ENCODE measurements at places on chromosomes 6 and 20.

DNA sequence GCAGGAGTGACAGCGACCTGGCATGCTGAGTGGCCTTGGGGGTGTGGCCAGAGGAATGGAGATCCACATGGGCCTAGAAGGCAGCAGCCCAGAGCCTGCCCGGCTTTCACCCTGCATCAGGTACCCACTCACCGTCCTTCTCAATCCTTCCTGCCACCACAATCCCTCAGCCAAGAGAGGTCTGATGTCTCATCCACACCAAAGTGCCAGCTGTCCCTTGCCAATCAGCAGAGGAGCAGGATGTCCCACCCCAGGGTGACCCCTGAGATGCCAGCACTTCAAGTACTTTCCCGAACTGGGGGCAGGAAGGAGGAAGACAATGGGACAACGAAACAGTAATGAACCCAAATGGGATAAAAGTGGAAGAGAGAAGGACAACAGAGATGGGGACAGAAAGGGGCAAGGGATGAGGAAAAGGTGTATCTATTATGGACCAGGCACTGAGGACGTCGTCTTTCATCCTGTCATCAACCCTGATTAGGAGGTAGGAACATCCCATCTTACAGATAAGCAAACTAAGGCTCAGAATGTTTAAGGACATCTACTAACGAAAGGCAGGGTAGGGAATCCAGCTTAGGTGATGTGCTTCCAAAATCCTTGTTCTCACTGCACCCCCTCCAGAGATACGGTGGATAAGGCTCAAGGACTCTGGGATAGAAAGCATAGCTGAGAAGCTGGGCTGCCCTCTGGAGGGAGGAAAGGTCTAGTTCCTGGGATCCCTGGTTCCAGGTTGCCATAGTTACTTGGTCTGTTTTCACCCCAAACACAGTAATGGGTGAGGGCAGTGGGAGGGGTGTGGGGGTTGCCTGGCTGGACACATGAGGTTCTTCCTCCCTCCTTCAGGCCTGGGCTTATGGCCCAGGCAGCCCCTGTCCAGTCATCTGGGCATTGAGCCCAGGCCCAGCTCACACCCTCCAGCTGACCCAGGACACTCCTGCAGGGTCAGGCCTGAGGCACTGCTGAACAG, 4.5 kb upstream of the TNXB start:
- peak; percentile 57 for DNase-seq

DNA sequence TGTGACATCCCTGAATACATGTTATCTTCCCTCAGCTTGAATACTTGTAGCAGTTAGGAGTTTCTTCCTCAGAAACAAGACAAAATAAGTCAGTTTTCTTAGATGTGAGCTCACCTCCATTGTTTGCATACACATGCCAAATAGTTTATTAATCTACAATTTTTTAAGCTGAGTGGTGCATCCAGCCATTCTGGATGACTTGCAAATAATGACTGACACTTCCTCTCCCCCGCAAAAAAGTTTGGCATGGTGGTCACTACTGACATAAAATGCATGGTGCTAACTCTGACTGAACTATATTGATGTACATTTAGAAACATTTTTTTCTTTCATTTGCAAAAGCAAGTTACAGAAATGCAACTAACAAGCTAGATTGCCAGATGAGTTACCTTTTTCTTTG, 55.5 kb downstream of the CYB5R4 start:
- no peak for DNase-seq

DNA sequence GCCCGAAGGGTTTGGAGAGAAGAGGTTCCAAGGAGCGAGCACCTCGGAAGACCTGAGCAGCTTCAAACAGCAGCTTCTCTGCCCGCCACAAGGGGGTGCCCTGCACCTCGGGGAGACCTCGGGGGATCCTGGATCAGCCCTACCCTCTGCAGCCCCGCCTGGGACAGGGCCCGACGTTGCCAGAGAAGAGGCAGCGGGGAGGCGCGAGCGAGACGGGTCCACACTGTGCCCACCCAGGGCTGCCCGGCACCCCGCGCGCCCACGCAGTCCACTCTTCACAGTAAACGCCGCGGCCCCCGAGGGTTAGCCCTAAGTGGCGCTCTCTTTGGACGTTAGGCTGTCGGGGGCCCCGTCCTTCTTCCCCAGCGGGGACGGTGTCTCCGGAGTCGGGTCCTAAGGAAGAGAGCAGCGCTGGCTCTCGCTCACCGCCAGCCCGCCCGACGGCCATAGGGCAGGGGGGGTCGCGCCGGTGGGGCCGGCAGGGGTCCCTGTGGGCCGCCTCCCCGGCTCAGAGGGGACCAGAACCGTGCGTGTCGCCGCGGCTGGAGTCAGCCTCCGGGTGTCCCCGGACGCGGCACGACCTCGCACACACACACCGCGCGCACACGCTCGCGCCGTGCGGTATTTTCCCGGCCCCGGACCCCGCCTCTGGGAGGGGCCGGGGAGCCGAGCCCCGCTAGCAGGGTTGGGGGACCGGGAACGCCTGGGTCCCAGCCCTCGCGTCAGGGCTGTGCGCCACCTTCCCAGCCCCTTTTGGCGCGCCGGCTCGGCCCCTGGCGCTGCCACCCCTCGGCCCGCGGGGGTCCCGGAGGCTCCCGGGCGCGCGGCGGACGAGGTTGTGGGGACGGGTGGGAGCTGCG, 929 bp downstream of the CDH22 start:
- DNase-seq, result peak; percentile 61

DNA sequence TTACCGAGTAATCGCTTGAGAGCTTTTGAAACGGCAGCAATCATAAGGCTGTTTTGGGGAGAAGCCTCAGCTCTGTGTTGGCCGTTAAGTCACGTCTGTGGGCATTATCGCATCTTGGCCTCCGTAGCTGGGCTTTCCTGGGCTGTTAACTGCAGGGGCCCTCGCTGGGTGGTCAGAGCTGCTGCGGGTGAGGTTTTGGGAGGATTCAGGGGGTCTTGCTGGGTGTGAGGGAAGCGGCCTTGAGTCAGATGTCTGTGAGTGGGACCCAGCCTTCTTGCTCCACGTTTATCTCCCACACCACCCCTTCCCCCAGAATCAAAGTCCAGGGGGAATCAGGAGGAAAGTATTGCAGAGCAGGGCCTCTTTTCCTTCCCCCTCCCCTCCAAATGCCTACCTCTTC, 3.2 kb upstream of the APCDD1L start:
- DNase-seq, result no peak

DNA sequence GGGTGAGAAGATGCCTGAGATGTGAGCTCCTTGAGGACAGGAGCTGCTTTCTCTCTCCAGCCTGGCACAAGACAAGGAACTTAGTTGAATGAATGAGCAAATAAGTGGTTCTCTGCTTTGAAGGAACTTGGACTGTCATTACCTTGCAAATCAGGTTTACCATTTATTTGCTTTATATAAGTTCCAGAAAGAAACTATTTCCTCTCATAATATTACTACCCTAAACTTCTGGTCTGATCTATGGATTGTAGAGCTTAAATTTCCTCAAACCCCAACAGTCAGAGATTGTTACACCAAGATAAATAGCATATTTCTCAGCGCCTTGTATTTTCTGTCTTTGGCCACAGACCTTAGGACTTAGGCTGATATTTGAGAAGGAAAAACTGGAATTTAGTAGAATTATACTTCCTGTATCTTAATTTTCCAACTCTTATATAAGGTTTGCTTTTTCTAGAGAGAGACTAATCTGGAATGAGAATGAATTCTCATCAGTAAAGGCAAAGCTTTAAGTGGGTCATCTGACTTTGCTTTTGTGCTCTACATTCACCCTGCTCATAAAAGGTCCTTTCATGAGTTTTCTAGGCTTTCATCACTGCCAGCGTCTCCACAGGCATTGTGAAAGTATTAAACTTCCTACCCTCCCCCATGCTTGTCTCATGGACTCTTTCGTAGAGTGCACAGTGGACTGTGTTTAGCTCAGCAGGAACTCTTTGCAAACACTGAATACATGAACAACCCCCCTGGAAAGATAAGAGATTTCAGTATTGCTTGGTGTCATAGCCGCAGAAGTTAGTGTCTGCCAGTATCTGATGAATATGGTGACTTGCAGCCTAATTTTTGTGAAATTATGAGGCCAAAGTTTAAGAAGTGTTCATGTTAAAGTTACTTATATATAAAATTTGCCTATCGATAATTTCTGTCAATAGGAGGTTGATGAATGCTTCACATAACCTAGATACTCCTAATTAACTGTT, 74.0 kb downstream of the PTPRA start:
- peak; percentile 90 for DNase-seq

DNA sequence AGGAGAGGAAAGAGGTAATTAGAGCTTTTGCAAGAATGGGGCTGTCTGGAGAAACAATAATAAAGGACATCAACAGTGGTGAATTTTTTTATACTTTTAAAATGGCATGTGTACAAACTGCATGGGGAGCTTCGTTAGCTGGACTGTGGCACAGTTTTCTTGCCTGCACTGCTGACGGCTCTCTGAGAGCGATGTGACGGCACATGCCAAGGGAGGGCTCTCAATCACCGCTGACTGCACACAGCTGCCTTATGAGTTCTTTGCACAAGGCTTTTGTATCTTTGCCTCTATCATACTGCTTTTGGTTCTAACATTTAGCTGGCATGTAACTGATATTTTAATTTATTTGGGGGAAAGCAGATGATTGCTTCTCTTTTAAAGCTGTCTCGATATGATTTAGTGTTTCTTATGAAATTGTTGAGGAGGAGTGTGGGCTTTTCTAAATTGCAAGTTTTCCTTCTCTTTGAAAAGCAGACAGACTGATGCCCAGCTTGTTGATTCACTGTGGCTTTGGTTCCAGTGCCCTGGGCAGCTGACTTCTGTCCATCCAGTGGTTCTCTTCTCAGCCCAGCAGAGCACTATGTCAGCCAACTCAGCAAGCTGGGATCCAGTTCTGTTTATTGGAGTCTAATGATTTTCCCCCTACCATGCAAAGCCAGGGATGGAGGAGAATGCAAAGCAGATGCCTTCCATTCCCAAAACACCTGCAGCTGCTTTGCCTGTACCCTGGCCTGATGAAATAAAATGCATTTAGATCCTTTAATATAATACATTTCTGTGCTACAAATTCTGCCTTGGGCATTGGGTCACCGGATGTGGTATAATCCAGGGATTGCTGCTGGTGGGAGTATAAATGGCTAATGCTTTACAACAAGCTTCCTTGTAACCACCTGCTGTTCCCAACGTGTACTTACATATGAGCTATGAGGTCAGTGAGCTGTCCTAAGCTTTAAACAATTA, 323.9 kb downstream of the ZFAND3 start:
- peak; percentile 56 for DNase-seq

DNA sequence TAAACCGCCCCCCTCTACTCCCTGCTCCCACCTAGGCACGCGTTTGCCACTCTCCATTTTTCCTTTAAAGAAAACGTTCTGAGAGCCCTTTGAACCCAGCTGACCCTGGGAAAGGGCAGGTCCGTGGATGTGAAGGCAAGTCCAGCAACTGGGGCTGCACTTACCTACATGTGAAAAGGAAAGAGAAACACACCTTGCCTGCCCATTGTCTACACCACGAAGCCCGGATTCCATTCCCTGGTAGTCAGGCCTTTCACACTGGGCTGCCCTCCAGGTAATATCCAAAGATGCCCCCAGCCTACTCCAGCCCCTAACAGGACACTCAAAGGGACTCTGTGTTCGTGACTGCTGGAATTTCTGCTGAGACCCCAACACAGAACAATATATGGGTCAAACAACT, 94.4 kb downstream of the CD83 start:
- no peak for DNase-seq

- peak; percentile 87 for DNase-seq
Measured at GRCh38 chr6:75748743-75749538, at the start of gene MYO6. TSS of gene MYO6 (plus strand) at chr6:75749239. CDS start at chr6:75817548, 68,309 bp downstream.

GRCh38 chr6:1176567-1176966, 135.3 kb upstream of the FOXQ1 start:
- DNase-seq, result no peak

Measured in eye (tissue), 1 donor.